Gastroesophageal sphincter (tissue), 4 donors: ENCODE measurements at places on chromosomes 1 and 21.

GRCh38 chr1:34642679-34643078, 112.2 kb upstream of the GJB5 start:
- ATAC-seq = no peak

GRCh38 chr1:184215274-184215925, 163.9 kb downstream of the TSEN15 start:
- ATAC-seq = no peak

DNA sequence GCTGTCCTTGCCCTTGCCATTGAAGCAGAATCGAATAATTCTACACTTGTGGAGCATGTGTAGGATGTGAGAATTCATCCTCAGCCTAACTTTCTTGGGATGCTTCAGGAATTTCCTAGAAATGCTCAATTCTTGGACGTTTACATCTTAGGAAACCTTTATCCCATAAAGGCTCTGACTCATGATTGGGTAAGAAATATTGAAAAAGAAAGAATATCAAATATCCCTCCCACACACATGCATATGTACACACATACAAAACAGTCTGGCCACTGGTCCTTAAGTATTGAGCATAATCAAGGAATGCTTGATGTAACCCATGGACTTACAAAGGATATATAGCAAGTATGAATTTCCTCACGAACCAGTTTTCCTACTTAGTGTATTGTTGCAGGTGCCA, 83.9 kb upstream of the IPO9 start:
- no peak for ATAC-seq

DNA sequence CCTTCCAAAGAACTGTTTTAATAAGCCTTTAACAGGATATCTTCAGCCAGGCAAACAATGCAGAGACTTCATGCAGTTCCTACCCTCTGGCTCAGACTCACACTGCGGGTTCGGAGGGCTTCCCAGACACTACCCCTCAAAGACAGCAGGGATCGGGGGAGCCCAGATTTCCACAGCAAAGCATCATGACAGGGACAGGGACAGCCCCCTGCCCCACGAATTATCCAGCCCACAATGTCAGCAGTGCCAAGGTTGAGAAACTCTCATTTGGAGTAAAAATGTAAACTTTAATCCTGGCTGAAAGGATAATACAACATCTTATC, 20.1 kb downstream of the NPHP4 start:
- ATAC-seq = no peak

DNA sequence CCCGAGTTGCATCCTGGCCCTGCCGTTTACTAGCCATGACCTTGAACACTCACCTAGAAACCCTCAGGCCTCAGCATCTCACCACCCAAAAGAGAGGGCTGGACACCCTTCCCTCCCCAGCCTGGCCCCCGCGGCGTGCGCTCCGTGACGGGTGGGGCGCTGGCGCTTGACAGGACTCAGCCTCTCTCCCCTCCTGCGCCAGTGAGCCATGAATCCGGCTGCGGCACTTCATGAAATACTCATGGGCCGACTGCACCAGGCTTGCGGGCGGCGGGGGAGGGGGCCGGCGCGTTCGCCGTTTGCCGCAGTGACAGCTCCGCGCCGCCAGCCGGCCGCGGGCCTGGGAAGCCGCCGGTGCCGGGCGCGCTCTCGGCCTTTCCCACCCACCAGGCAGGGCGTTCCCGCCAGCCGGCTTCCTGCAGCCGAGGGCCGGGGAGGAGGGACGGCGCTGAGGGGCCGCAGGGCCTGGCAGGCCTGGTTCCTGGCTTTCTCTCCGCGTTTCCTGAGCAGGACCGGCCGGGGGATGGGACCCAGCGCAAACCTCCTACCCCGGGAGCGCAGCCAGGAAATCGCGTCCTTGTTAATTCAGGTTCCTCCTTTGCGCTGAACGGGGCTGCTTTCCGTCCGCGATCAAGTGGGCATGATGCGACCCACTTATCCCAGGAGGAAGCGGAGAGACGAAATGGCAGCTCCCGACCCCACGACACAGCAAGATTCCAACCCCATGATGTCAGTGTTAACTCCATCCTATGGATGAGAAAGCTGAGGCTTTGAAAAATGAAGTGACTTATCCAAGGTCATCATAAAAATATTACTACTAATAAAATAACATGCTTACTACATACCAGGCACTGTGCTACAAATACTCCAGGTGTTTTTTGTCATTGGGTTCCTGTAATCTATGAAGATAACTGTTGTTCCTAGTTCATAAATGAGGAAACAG, 9.1 kb upstream of the LUZP1 start:
- ATAC-seq = peak; percentile 94

DNA sequence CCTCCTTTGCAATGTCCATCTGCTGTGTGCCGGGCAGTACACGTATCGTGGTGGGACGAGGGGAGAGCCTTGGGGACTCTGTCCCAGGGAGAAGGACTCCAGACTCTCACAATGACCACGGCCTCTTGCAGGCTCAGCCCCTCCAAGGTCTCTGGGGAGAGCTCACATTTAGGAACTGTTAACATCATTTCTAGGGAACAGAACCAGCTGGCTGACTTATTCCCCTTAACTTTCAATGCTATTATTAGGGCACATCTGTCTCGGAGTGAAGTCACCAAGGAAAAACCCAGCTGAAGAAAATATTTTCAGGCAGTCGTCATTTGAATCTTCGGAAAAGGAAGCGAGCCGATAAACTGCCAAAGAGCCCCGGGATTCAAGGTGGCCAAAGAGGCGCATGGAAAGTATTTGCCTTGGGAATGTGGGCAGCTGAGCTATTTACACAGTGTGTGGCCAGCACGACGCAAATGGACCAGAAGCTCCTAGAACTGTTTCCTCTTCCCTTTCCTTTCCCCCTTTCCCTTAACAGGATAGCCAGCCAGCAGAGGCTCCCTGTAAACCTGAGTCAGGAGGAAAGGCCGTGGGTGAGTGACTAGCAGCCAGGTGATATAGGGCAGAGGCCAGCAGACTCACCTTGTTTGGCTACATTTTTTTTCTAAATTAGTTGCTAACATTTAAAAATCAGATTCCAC, 74.5 kb downstream of the ITPKB start:
- ATAC-seq = peak; percentile 50

DNA sequence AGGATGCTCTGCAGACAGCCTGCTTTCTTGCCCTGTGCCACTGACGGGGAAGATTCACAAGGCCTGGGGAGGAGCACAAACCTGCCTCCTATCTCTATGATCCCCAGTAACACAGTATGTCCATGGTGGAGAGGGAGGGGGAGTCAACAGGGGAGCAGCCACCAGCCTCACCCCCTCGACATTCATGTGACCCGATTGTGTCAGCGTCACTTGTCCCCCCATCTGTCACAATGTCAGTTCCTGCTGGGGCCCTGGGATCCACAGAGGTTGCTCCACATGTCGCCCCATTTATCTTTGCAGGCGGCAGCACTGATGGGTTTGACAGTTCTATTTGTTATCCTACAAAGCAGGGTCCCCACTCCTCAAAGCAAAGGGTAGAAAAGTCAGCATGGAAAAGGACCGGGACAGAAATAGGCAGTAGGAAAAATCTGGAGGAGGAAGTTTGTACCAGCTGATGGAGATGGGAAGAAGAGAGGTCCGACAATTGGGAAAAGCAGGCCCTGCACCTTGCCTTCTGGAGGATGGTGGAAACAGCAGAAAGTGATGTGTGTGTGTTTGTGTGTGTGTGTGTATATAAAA, 130.9 kb downstream of the SEC16B start:
- ATAC-seq = no peak

- no peak for ATAC-seq
Measured at GRCh38 chr1:180231936-180232335, 1.9 kb downstream of the LHX4 start.

- ATAC-seq = no peak
Measured at GRCh38 chr1:98322966-98323365, 338.6 kb upstream of the SNX7 start.

- ATAC-seq = no peak
Measured at GRCh38 chr1:242454262-242455051, 70.0 kb downstream of the PLD5 start.

- no peak for ATAC-seq
Measured at GRCh38 chr1:26833432-26834405, 7.2 kb downstream of the ZDHHC18 start.

DNA sequence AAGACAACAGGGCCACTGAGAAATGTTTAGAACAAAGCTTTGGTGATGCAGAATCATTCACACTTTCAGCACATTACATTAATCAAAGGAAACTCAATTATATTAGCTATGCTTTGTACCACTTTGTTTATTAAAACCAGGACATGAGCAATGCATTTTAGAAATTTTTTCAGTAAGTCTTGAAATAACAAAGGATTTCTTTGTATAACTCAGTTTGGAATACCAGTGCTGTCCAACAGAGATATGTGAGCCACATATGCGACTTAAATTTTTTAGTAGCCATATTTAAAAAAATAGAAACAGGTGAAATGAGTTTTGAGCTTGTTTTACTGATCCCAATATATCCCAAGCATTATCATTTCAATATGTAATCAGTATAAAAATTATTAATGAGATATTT, 18.8 kb upstream of the F3 start:
- no peak for ATAC-seq

DNA sequence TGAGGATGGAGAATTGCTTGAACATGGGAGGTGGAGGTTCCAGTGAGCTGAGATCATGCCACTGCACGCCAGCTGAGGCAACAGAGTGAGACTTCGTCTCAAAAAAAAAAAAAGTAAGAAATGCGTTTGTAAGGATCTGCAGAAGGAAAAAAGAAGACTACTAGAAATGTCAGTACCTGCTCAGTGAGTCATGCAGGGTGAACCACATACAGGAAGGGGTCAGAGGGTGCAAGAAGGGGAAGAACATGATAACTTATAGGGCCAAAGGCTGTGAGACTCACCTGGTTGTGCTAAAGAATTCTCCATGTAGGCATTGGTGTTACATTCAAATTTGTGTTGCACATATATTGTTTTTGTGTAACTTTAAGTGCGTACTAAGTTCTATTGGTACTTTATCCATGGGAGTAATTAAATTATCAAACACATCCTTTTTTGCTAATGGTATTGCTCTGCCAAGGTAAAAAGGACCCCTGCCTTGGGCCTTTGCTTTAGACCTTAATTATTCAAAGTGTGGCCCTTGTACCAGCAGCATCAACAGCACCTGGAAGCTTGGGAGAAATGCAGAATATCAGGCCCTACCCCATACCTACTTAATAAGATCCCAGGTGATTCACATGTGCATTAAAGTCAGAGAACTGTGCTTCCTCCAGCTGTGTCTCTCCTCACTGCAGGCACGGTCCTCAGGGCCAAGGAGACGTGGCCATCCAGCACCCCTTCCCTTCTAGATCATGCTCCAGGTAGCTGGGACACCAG, 96.4 kb upstream of the PPP2R5A start:
- ATAC-seq = no peak

- no peak for ATAC-seq
Measured at GRCh38 chr1:201023920-201024624, 558 bp upstream of the KIF21B start.

DNA sequence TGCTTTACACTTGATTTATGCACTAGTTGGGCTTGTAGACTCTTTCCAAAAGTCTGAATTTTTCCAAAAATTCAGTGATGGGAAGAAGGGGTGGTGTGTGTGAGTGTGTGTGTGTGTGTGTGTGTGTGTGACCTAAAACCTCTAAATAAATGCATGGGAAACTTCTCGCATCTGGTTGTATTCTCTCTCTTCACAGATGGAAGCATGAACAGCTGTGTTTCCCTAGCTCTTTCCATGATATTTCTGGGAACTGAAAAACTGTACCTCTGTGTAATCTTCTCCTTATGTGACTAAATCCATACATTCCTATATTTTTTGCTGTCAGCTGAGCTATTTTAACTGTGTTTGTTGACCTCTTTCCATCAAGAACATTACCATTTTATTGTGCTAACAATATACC, 26.2 kb upstream of the CYYR1 start:
- no peak for ATAC-seq

GRCh38 chr21:31161157-31161556, 122.9 kb upstream of the KRTAP19-8 start:
- ATAC-seq = no peak

GRCh38 chr21:37101384-37101783, 28.3 kb downstream of the TTC3 start:
- no peak for ATAC-seq

DNA sequence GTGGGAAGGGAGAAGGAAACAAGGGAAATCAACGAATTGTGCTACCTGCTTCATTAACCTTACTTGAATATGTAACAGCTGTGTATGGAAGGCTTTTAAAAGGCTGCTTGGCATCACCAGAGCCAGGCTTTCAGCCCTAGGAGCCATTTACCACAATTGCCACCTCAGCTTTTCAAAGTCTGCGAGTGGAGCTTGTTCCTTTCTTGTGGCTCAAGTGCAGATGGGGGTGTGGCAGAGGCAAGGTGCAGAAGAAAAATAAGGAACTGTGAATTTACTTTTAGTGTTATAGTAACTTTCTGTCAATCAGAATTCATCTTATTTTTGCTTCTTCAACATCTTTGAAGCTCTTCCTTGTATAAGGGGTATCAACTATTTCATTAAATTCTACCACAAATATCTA, 17.6 kb downstream of the CLCA2 start:
- no peak for ATAC-seq

- ATAC-seq = no peak
Measured at GRCh38 chr1:27004471-27005165, 8.0 kb downstream of the TENT5B start.

- no peak for ATAC-seq
Measured at GRCh38 chr1:179506199-179506598, 69.5 kb downstream of the NPHS2 start.

DNA sequence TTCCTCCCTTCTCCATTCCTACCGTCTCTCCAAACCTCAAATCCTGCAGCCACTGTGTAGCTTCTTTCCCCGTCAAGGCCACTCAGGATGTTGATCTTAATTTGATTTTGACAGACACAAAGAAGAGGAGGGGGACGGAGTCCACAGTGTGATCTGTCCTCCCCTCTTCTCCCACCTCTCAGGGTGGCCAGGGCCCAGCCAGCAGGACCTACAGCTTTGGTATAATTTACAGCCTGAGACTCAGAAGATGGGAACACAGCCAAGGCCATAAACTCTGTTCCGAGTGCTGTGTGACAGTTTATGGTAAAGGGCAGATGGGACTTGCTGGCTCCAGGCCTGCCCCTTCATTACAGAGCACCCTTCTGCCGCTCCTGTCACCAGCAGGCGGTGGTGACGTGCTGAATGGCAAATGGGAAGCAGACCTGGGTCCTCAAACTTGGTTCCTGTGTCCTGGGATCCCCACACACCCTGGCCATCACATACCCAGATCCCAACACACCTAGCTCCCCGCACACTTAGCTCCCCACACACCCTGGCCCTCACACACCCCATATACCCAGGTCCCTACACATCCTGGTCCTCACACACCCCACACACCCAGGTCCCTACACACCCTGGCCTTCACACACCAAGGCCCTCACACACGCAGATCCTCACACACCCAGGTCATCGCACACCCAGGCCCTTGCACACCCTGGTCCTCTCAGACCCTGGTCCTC, 71.6 kb downstream of the CD2 start:
- ATAC-seq = peak; percentile 22

GRCh38 chr1:26856604-26857469, 6.1 kb upstream of the SFN start:
- no peak for ATAC-seq

GRCh38 chr21:37874904-37875780, 41.1 kb downstream of the KCNJ6 start:
- no peak for ATAC-seq

- ATAC-seq = no peak
Measured at GRCh38 chr1:185598332-185598731, 135.9 kb upstream of the HMCN1 start.
